ENCODE measurements at places on chromosomes 5 and 9.

GRCh38 chr5:29061381-29061780, 2023.0 kb upstream of the CDH9 start:
- DNase-seq: no peak

- peak; percentile 77 for DNase-seq
Measured at GRCh38 chr5:76811214-76811613, 7.6 kb upstream of the F2RL1 start.

- DNase-seq: no peak
Measured at GRCh38 chr9:113636165-113636564, 172.6 kb downstream of the RGS3 start.

DNA sequence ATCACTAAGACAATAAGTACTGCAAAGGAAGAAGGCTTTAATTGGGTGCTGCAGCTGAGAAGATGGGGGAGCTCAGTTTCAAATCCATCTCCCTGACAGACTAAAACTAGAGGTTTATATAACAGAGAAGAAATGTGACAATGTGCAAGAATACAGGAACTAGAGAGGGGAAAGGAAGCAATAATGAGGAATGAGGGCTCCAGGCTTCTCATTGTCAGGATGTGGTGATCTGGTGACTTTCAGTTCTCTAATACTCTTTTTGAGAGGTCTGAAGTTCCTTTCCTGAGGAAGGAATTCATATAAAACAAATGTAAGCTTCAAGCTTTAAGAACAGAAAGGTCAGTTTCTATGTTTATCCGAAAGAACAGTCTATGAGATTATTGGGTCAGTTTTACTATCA, 42.5 kb upstream of the SPATA31E1 start:
- DNase-seq: no peak

GRCh38 chr5:42636425-42636824, 120.2 kb upstream of the CCDC152 start:
- DNase-seq: no peak

DNA sequence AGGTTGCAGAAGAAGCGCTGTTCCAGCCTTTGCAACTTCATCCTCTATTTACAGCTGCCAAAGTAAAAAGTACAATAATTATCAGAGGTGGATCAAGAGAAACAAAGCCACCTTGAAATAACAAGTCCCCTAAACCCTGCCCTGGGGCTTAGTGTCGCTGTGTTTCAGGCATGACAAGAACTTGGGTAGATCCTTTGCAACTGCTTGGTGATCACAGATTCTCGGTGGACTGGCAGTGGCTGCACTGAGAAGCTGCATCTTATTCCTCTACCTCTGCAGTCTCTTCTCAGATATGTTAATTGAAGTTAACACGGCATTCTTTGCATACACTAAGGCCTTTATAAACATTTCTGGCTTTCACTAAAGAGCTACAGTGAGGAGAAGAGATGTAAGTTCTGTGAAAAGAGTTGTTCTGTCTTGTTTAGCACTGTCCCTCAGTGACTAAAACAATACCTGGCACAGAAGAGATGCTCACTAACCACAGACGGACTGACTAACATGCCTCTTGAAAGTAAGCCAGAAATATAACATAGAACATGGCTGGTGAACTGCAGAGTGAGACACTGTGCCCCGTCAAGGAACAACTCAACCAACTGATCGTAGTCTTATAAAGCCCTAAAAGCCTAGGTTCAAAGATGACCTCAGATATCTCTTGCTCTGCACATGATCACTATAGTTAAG, 144.2 kb downstream of the MLLT3 start:
- DNase-seq: peak; percentile 61

DNA sequence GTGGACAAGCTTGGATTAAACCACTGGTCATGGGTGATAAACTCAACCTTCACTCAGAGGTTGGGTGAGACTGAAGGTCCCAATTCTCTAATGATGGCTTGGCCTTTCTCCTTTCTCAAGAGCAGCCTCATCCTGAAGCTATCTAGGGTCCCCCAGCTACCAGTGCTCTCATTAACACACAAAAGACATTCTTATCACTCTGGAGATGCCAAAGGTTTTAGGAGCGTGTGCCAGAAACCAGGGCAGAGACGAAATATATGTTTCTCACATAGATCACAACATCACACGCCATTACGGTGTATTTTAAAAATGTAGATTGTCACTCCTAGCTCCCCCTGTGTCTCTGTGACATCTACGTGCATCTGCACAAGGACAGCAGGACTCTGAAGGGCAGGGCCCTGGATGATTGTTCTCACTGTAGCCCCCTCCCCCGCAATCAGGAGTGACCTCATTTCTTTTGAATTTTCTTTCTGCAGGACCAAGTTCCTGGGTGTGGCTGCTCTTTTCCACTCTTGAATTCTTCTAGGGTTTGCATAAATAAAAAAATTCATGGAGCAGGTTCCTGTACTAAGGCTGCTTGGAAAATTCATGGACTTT, 311.3 kb downstream of the GADD45G start:
- DNase-seq: peak; percentile 37

- no peak for DNase-seq
Measured at GRCh38 chr5:65727491-65728156, 5.6 kb downstream of the NLN start.
